ENCODE measurements at places on chromosomes 5 and 9.

GRCh38 chr9:90772386-90772785, 29.2 kb upstream of the SYK start:
- no peak for DNase-seq

DNA sequence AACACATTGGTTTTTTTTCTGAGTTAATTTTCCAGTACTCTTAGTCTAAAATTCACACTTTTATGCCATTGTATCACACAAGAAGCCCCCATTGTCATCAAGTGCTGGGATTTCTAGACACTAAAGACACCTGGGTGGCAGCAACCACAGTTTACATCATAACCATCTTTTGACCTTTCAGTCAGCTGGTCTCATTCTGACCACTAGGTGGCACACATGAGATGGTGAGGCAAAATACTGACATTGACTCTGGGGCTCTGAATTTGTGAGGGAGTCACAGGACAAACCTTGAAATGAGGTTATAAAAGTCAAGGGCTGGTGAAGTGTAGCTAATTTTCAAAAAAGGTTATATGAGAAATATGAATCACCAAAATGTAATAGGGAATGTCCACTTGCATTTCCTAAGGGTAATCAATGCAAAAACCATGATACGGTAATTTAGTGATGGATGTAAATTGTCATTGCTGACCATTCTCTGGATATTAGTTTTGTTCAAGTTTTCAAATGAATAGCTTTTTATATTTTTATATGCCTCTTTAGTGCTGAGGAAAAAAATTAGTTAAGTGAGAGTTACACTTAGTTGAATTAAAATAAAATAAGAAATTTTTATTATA, 229.4 kb downstream of the DMAC1 start:
- DNase-seq = peak; percentile 30

GRCh38 chr9:30925635-30926034, 1458.8 kb upstream of the ACO1 start:
- no peak for DNase-seq

GRCh38 chr5:174324680-174325079, 279.2 kb downstream of the NSG2 start:
- no peak for DNase-seq

DNA sequence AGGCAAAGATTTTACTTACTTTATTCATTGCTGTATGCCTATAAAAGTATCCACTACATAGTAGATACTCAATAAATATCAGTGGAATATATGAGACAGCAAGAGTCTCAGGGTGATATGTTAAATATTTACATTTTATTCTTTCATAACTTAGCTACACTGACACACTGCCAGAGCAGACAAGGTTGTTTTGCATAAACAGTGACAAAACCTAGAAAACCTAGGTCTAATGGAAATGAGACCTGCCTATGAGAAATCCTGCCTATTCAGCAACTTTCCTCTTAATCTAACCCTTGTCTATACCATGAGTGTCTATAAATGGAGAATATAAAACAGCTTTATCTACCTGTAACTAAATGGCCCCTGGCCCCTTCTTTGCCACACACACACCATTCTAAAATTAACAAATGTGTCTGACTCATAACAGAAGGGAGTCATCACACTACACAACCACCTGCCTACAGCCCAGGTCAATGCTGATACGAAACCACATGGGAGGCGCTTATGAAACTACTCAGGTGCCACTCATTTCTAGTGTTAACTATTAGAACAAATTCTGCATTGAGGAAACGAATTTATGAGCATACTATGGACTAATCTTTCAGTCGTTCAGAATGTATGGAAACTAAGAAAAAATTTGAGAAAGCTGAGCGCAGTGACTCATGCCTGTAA, 60.3 kb downstream of the UBAP2 start:
- DNase-seq = no peak

DNA sequence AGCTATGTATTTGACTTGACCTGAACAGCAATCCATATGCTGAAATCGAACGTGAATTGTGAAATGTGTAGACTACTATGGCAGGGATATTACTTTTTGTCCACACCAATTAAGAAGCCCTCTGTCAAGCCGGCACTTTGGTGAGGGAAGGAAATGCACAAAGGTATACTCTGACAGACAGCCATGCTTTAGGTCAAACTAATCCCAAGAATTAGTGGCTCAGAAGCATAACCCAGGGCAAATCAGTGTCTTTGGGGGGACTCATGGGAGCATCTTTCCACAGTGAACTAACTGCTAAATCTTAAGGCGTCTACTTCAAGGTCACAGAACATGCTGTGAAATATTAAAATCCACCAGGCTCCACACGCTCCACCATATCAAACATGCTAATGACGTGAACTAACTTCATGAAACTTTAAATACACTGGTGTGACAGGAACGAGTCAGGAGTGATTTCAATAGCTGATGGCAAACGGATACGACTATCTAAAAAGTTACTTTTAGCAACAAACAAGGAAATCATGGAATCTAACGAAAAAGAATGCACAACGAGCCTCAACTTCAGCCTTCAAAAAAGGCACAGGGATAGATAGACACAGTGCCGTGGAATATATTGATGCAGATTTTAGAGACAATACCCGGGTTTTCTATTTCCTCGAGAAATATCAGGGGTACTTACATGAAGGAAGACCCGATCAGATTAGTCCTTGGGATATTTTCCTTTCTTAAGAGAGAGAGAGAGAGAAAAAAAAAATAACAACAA, 527 bp downstream of the MEF2C start:
- no peak for DNase-seq

DNA sequence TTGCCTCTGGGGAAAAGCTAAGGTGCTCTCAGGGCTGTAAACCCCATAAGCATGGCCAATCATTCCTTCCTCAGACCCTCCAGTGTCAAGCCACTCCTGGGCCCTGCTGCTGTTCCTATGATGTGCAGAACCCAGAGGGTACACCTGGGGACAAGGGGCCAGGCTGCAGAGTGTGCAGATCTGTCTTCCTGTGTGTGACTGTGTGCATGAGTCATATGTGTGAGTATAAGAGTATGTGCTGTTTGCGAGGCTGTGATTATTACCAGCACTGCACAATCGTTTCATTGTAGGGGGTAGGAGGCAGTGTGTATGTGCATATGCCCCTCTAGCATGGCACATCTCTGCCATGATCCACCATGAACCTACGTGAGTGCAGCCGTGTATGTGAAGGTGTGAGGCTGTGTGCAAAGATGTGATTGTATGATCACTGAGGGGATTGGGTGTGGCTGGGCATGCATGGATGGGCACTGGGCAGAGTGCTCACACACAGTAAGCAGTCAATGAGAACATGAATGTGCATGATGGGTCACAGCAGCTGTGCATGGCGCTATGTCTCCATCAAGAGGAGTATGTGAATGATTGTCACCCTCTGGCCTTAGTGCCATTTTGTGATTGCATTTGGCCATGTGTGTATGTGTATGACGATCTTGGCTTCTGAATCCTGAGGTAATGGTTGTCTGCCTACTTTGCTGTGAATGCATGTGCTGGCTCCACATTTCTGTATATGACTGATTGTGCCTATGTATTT, 2.4 kb upstream of the OR1K1 start:
- no peak for DNase-seq

DNA sequence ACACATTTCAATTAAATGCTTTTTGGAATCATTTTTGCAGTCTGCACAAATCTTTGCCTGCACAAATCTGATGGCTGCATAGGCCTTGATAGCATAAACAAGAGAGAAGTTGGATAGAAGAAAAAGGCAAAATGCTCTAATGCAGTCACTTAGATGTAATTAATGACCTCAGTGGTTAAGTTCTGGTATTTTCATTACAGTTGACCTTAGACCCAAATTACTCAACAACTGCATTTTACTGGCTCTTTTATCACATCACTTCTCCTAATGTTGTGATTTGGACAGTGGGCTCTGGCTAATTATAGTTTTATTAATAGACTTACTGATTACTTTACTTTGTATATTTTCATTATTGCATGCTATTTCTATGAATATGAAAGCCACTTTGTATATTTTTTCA, 34.3 kb downstream of the NTRK2 start:
- peak; percentile 10 for DNase-seq

- no peak for DNase-seq
Measured at GRCh38 chr5:31021181-31021624, 172.3 kb upstream of the CDH6 start.

GRCh38 chr5:57163553-57164006, 10.3 kb upstream of the GPBP1 start:
- no peak for DNase-seq

- no peak for DNase-seq
Measured at GRCh38 chr9:124394167-124394566, 21.1 kb downstream of the PSMB7 start.

DNA sequence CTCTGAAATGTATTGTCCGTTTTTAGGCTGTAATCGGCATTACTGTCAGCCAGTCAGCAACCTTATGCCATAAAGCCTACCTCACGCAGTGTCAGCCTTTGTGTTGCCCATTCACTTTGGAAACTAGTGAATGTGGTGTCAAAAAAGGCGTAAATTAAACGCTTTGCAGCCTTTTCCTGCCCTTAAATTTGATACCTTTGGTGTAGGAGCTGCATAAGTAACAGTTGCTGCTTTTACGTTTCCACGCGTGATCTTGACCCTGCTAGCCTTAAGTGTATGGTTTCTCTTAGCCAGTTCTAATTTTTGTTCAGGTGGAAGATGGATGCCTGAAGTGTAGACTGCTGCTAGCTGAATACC, 257.7 kb downstream of the EPB41L4A start:
- DNase-seq = no peak

DNA sequence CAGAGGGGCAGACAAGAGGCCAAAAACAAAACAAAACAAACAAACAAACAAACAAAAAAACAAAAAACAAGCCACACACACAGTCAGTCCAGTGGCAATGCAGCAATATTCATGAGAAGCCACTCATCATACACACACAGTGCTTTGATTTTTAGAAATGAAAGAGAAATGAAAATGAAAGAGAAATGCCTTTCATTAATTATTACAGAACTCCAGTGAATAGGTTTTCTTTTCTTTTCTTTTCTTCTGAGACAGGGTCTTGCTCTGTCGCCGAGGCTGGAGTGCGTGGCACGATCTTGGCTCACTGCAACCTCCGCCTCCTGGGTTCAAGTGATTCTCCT, 36.9 kb downstream of the SPRY4 start:
- no peak for DNase-seq

DNA sequence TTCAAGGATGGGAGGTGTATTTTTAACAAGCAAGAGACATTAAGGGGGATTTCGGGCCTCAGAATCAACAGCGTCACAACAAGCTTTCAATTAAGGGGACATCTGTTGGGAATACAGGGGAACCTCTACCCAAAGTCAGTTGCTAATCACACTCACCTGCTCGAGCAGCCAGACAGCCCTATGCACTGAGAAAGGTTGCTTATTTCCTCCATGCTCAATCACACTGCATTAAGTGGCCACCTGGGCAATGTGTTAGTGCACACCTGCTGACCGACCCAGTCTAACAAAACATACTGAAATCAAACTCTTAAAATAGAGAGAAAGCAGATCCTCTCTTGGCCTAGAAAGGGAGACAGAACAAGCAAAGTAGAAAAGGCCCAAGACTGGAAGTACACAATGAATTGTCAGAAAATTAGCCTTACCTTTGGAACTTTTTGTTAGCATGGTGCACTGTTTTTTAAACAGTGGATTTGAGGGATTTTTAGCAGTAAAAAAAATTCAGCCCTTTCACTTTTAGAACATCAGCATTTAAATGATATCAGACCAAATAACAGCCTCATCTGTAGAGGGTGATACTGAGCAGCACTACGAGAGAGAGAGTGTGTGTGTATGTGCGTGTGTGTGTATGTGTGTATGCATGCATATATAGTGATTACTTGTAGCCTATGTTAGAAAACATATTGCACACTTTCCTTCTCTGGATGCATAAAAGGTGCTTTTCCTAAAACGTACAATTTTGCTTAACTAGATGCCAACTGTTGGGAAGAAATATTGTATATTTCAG, 1118.6 kb upstream of the DMAC1 start:
- no peak for DNase-seq

- no peak for DNase-seq
Measured at GRCh38 chr5:119322948-119323537, 32.8 kb upstream of the TNFAIP8 start.

DNA sequence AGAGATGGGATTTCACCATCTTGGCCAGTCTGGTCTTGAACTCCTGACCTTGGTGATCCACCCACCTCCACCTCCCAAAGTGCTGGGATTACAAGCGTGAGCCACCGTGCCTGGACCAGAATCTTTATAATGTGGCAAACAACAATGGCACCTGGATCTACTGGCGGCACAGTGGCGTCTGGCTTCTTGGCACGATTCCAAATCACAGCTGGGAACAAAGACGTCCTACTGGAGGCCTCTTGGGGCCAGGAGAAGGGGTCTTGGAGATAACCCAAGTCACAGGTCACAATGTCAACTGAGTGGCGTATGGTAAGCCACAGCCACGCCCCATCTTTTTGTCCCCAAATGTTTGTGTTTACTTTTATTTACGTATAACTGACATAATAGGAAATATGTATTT, 77.8 kb upstream of the RAPGEF1 start:
- no peak for DNase-seq

DNA sequence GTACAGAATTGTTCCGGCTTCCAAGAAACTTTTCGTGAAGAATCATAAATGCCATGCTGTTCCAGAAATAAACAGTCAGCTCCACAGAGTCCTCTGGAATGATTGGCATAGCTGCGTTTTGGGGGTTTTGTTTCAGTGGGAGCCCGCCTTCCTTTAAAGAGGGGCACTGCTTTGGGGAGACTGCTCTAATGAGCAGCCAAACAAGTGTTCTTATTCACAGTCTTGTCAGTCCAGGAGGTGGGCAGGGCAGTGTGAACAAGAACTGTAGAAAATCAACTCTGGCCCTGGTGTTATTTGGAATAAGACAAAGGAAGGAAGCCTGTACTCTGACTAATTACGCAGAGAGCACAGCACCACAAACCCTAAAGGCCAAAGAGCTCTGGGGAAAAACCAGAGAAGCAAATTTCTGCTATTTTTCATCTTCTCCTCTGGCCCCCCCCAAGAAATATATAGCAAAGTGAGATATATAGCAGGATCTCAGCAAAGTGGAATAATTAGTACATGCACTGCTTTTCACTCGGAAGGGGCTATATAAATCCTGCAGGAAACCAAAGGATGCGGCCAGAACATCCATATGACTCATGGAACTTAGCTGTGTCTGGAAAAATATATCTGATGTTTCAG, 92.9 kb downstream of the GLDC start:
- DNase-seq = no peak

- DNase-seq = no peak
Measured at GRCh38 chr9:108662091-108662875, 193.5 kb downstream of the ACTL7B start.

- no peak for DNase-seq
Measured at GRCh38 chr9:99085949-99086948, 18.7 kb upstream of the TGFBR1 start.
